MM.1S (cell line): ENCODE measurements at places on chromosomes 2 and 18.

DNA sequence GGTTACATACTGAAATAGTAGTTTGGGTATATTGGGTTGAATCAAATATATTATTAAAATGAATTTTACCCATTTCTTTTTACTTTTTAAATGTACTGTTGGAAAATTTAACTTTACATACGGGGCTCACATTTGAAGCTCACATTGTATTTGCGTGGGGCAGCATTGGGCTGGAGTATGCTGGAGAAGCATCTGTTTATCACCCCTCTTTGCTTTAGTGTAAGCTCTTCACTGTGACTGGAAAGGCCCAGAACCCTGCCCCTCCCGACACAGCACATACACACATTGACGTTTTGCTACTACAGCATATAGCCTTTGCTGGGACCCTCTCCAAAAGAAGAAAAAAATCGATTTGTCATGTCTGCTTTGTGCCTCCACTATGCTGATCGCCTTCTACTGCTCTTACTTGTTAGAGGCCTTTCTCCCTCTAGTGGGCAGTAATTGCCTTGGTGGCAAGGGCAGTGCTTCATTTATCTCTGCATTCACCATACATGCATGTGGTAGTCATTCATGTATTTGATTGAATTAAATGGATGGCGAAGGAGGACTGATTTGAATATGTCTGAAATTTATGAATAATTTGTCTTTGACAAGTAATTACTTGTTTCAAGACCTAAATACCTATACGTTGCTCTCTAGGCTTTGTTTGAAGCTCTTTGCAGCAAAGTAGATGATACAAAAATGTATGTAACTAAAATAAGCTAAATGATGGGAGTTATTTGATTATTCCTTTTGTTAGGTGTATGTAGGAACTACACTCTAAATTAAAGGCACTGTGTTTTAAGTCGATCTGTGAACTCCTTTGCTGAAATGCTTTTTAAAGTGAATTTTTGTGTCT, 37.4 kb downstream of the VAPA start:
- 0 out of 2 replicates have a peak, but pooled peaks cover 4% of the 10 kb centered on the region for H3K36me3 ChIP-seq
- H3K27ac ChIP-seq = no peak overlapping the region
- no peaks in the 10 kb centered on the region for H3K27me3 ChIP-seq
- DNase-seq = peak; percentile 29
- H3K4me3 ChIP-seq = no peak overlapping the region

- DNase-seq = no peak
- no peak overlapping the region for H3K4me3 ChIP-seq
- H3K4me1 ChIP-seq = no peaks in the 10 kb centered on the region
- H3K27me3 ChIP-seq = no peaks in the 10 kb centered on the region
- H3K36me3 ChIP-seq = no peaks in the 10 kb centered on the region
Measured at GRCh38 chr2:137493261-137493660, 471.0 kb upstream of the HNMT start.

DNA sequence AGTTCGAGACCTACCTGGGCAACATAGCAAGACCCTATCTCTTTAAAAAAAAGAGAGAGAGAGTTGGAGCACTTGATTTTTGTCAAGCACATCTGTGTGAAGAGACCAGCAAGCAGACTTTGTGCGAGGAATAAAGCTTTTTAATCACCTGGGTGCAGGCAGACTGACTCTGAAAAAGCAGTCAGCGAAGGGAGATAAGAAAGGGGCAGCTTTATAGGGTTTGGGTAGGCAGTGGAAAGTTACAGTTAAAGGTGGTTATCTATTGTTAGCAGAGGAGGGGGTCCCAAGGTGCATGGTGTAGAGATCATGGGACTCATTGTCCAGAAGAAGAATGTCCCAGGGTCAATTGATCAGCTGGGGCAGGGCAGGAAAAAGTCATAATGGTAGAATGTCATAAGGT, 34.4 kb downstream of the NCL start:
- no peaks in the 10 kb centered on the region for H3K27me3 ChIP-seq
- no peak overlapping the region for H3K27ac ChIP-seq
- no peaks in the 10 kb centered on the region for H3K36me3 ChIP-seq
- H3K4me1 ChIP-seq = no peaks in the 10 kb centered on the region

GRCh38 chr18:1930291-1931270, 640.7 kb downstream of the METTL4 start:
- no peak for DNase-seq
- no peak overlapping the region for H3K27ac ChIP-seq
- no peaks in the 10 kb centered on the region for H3K4me1 ChIP-seq
- no peak overlapping the region for H3K4me3 ChIP-seq
- no peaks in the 10 kb centered on the region for H3K27me3 ChIP-seq

DNA sequence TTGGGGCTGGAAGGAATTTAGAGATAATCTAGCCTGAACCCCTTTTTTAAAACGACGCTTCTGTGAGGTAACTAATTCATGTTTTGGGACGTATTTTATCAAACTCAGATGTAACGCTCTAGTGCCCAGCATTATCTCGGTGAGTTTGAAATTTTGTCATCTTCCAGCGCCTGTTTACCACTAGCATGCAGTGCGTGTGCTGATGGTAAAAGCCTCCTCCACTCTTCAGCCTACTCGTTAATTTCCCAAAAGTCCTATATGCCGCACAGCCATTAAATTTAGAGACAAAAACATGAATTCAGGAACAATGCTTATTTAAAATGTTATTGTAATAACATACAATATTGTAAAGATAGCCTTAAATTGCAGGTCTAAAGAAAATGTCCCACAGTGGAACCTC, 2.8 kb downstream of the ZCCHC2 start:
- DNase-seq = no peak
- no peak overlapping the region for H3K27ac ChIP-seq
- H3K36me3 ChIP-seq = no peaks in the 10 kb centered on the region
- peak overlapping the region; percentile 87; the same call in 1 of the 2 replicates for H3K4me3 ChIP-seq
- peaks cover 33% of the 10 kb centered on the region for H3K27me3 ChIP-seq
- H3K4me1 ChIP-seq = peaks cover 6% of the 10 kb centered on the region; the same call in 1 of the 2 replicates

- peaks cover 22% of the 10 kb centered on the region for H3K4me1 ChIP-seq
- H3K27me3 ChIP-seq = no peaks in the 10 kb centered on the region
- no peak overlapping the region for H3K4me3 ChIP-seq
- DNase-seq = no peak
- H3K27ac ChIP-seq = no peak overlapping the region
- H3K36me3 ChIP-seq = no peaks in the 10 kb centered on the region
Measured at GRCh38 chr2:195477996-195478382, 179.0 kb upstream of the SLC39A10 start.

DNA sequence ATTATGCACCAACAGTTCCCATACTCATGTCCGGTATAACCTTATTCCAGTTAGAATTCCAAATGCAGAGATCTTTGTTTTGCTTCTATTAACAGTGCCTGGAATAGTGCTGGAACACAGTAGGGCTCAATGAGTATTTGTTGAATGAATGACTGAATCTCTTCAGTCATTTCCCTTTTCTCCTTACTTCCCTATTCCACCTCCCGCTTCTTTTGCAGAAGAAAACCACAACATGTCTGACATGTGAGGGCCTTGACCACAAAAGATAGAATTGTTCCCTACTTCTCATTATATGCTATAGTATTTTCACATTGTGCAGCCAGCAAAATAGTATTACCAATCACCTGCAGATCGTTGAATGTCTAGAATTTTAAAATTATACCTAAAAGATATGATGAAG, 19.5 kb upstream of the HNRNPLL start:
- no peaks in the 10 kb centered on the region for H3K27me3 ChIP-seq
- DNase-seq = no peak
- no peak overlapping the region for H3K27ac ChIP-seq

- DNase-seq = no peak
- H3K27me3 ChIP-seq = no peaks in the 10 kb centered on the region
- no peak overlapping the region for H3K27ac ChIP-seq
- H3K36me3 ChIP-seq = no peaks in the 10 kb centered on the region
- H3K4me3 ChIP-seq = no peak overlapping the region
Measured at GRCh38 chr2:42386682-42387081, 25.7 kb upstream of the COX7A2L start.

DNA sequence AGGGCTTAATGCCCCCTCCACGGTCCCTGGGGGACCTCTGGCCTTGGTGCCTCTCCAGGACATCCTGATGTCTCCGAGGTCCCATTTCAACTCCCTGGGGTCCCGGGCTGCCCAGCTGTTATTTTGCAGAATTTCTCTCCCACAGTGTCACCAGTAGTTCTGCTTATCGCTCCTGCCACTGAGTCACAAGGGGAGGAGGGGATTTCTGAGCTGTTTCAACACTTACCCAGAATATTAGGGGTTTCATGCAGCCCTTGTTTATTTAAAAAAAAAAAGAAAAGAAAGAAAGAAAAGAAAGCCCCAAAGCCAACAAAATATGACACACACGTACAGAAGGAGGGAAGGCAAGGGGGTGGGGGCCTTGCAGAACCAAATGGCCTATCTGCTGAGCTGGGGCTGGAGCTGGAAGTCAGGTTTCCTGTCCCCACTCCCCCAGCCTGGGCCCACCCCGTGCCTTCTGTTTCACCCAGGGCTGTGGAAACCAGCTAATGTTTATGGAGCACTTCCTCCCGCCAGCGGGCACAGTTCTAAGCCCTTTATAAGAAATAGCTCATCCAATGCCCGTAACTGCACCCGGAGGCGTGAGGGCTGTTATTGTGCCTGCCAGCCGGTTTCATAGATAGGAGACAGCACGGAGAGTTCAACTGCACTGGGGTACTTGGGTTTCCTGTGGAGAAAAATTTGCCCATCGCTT, 8.4 kb upstream of the ARID5A start:
- H3K4me3 ChIP-seq = peak overlapping the region; percentile 30; the same call in 1 of the 2 replicates
- DNase-seq = peak; percentile 52
- no peaks in the 10 kb centered on the region for H3K36me3 ChIP-seq

DNA sequence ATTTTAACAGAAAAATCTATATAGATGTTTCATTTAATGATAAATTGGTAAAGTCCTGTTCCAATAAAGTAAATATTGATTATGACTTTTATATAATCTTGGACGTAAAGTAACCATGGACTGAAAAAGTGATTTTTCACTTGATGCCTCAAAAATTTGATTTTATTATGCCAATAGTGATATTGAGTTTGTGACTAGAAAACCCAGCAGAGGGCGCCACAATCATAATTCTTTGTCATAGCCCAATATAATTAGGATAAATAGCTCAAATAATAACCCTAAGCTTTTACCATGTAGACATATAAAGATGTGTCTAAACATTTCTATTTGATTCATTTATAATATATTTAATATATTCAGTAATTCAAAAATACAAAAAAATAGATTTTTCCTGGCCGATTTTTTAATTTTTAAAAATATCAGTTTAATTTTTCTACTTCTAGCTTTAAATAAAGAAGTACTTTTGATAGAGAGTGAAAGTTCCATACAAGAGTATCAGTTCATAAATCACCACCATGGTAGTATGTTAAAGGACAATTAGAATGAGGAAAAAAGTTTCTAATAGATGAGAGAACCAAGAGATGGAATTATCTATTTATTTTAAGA, 30.7 kb downstream of the CAMKMT start:
- no peaks in the 10 kb centered on the region for H3K27me3 ChIP-seq
- no peaks in the 10 kb centered on the region for H3K4me1 ChIP-seq
- H3K4me3 ChIP-seq = no peak overlapping the region
- H3K36me3 ChIP-seq = no peaks in the 10 kb centered on the region
- DNase-seq = peak; percentile 55

DNA sequence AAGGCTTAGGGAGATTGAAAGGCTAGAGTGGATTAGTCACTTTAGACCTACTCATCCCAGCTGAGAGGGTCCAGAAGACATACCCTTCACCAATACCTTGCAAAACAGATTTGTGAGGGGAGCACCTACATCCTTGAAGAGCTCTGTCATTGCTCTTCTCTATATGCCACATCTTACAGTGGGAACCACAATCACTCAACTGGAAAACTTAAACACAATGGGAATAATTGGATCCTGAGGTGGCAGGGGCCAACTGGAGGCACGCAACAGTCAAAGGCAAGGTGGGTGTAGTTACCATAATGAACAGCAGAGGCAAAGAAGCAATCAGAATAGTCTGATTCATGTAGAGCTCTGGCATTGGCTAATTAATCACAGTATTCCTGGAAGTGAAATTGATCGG, 35.4 kb downstream of the PDE1A start:
- H3K36me3 ChIP-seq = no peaks in the 10 kb centered on the region
- no peak for DNase-seq
- no peaks in the 10 kb centered on the region for H3K4me1 ChIP-seq
- H3K4me3 ChIP-seq = no peak overlapping the region

GRCh38 chr2:214578442-214578841, 167.6 kb downstream of the VWC2L start:
- H3K36me3 ChIP-seq = no peaks in the 10 kb centered on the region
- no peak for DNase-seq
- no peak overlapping the region for H3K4me3 ChIP-seq

DNA sequence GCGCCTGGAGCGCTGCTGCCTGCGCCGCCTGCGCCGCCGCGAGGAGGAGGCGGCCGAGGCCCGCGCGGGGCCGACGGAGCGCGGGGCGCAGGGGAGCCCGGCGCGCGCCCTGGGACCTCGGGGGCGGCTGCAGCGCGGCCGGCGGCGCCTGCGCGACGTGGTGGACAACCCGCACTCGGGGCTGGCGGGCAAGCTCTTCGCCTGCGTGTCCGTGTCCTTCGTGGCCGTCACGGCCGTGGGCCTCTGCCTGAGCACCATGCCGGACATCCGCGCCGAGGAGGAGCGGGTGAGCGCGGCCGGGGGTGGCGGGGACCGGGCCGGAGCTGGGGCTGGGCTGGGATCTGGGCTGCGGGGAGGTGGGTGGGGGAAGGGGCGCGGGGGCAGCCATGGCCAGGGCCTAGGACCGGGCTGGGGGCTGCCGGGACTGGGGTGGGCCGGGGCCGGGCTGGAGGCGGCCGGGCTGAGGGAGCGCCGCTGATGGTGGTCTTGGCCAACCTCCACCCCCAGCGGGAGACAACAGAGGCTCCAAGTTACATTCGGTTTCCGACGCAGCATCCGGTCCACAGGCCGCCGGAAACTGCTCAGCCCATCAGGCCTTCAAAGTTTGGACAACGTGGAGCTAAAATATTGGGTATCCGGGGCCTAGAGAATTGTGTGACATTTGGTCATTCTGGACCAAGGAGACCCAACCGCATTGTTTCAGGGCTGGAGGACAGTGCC, 66.4 kb downstream of the KCNG2 start:
- no peak overlapping the region for H3K27ac ChIP-seq
- no peaks in the 10 kb centered on the region for H3K36me3 ChIP-seq
- no peak overlapping the region for H3K4me3 ChIP-seq
- no peak for DNase-seq
- H3K4me1 ChIP-seq = no peaks in the 10 kb centered on the region

- no peak overlapping the region for H3K27ac ChIP-seq
- no peak overlapping the region for H3K4me3 ChIP-seq
- H3K4me1 ChIP-seq = no peaks in the 10 kb centered on the region
- H3K36me3 ChIP-seq = no peaks in the 10 kb centered on the region
- H3K27me3 ChIP-seq = no peaks in the 10 kb centered on the region
- no peak for DNase-seq
Measured at GRCh38 chr18:59718108-59718463, 20.9 kb upstream of the CCBE1 start.

GRCh38 chr2:127671557-127672302, 3.6 kb downstream of the LIMS2 start:
- H3K4me1 ChIP-seq = no peaks in the 10 kb centered on the region
- H3K27me3 ChIP-seq = peaks cover 38% of the 10 kb centered on the region
- no peak overlapping the region for H3K4me3 ChIP-seq
- H3K36me3 ChIP-seq = no peaks in the 10 kb centered on the region
- no peak for DNase-seq
